Cerebellum (tissue), 4 donors: ENCODE measurements at places on chromosomes 12 and 14. TPM values are rescaled to one million over a fixed set of nuclear protein-coding genes. Genes with fewer than 3 reads are reported as not detected.

- DNase-seq = no peak
These were observed 39.4 kb downstream of the SDR9C7 start for GRCh38 chr12:56894698-56895368.

DNA sequence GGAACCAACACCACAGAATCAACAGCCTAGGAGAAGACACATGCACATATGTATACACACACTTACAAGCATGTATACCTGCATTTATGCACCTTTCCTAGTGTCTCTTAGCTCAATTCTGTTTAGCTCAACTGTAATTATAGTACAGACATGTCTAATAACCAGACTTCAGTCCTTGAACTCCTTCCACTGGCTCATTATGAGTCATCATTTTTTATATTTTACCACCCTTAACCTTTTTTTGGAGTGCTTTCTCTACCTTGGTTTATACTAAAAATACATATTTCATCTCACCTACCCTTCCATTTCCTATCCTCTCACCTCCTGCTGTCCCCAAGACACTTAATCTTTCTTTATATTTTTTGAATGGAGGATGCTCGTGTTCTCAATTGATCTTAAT is 110.4 kb downstream of the ARID2 start:
- no peak for DNase-seq

DNA sequence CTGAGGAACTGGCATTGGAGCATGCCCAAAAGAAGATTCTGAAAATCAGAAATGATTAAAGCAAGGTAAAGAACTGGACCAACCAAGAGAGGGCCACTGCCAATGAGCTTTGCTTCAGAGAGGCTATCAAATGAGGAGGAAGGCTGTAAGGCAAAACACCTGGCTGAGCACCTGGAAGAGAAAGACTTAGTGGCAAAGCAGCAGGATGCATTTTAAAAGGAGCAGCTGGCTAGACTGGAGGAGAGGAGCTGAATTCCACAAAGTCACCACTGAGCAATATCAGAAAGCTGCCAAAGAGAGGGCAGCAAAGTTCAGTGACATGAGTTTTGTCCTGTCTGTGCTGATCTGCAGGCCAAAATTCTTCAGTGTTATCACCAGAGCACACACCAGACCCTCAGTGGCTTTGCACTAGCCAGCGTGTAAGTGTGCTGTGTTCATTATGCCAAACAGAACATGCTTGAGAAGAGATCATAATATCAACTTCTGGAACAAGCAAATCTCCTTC is 338.7 kb downstream of the TRHDE start:
- no peak for DNase-seq

DNA sequence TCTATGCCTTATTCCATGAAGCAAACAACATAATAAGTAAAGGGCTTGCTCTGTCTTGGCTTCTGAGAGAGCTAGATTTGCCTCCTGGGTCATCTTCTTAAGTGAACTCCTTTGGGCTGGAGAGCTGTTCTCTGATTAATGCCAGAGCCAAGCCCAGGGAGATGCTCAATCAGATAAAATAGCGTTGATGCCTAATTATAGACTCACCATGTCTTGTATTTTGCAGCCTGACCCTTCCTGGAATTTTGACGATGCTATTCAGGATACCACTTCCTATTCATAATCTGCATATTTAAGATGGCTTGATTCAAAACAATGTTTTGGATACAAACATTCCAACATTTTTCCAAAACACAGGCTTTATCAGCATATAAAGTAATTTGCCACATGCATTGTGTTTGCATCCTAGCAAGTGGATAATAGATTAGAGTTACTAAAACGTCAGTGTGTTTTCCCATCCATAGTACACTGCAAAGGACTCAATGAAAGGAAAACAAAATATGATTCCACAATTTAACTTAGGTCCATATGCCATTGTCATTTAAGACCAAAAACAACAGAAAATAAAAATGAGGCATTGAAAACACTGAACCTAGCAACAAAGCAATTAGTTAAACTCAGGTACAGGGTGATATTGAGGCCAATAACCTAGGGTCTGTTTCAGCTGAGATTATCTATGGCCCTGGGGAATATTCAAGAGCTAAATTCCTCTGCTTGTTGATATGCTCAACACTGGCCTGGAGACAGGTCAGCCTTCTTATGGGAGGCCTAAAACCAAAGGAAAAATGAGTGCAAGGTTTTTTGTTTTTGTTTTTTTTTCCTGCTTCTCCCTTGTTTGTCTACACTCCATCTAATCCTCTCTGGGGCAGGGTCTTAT is 184.2 kb upstream of the FOXN3 start:
- no peak for DNase-seq

Gene HOXC5
- total RNA-seq = not detected

Gene SPRYD4
- total RNA-seq = 3.8 TPM

Gene CBX5
- 149 TPM for total RNA-seq

Gene SIX6
- total RNA-seq = not detected

Gene KLHDC1
- total RNA-seq = 9.9 TPM
